ENCODE measurements at places on chromosomes 4 and X.

GRCh38 chr4:7518871-7519637 is 84.3 kb upstream of the PSAPL1 start:
- DNase-seq, result no peak
- no peaks in the 10 kb centered on the region for H3K36me3 ChIP-seq
- peaks cover 18% of the 10 kb centered on the region for H3K4me1 ChIP-seq
- H3K27ac ChIP-seq, result no peak overlapping the region

- H3K36me3 ChIP-seq, result no peaks in the 10 kb centered on the region
- H3K27ac ChIP-seq, result no peak overlapping the region
- no peaks in the 10 kb centered on the region for H3K27me3 ChIP-seq
- H3K4me3 ChIP-seq, result no peak overlapping the region
These were observed 21.5 kb downstream of the FAM9C start for GRCh38 chrX:13022926-13023325.

DNA sequence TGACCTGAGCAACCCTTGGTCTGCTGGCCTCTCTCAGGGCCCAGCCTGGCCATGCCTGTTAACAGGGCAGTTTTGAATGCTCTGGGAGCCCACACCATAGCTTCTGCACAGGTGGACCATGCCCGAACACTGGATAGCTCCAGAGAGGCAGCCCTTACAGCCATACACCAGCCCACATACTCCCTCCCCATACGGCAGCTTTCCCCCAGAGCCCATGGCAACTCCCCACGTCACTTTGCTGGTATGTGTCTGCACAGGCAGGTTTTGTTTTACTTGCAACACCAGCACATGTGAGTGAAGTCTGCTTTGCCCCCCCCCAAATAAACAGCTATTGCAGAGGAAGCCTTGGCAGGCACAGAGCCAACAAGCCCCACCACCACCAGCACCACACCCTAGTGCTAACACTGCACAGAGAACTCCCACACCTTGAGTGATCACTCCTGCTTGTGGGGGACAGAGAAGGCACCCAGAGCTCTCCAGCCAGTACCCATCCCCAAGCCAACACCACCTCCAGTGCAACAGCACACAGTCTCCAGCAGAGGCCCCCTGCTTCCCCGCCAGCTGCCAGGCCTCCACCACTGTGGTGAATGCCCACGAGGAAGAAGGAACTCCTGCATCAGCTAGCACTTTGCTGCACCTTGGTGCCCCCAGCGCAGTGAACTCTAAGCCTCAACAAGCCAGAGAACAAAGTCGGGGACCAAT is 87.3 kb downstream of the STPG2 start:
- H3K4me3 ChIP-seq, result no peak overlapping the region
- H3K4me1 ChIP-seq, result no peaks in the 10 kb centered on the region
- no peaks in the 10 kb centered on the region for H3K36me3 ChIP-seq

DNA sequence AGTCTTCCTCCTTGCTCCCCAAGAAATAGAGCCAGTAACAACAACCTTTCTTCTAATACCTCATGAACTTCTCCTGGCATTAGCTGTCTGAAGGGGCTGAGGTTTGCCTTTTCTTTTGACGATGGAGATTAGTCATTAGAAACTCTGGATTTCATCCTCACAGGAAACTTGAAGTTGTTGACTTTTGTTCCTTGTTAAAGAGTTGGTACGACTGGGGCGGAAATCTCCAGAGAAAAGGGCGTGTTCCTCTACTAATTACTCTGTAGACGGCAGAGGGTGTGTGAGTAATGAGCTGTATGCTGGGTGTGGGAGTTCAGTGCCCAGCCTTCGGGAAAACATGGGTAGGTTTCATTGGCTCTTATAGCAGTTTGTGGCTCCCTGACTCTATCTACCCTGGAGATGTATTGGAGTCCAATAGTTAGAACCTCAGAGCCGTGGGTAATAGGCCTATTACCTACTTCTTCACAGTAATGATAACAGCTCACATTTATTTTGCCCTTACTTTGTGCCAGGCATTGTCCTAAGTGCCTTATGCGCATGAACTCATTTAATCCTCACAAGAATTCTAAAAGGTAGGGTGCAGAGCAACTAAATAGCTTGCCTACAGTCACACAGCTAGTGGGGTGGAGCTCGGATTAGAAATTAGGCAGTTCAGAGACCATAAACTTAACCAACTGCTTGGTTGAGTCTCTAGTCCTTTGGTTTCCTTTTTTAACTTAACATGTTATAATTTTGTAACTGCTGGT is 23.4 kb downstream of the TMEM164 start:
- H3K4me3 ChIP-seq, result no peak overlapping the region
- no peak overlapping the region for H3K27ac ChIP-seq
- no peaks in the 10 kb centered on the region for H3K36me3 ChIP-seq
- DNase-seq, result no peak

DNA sequence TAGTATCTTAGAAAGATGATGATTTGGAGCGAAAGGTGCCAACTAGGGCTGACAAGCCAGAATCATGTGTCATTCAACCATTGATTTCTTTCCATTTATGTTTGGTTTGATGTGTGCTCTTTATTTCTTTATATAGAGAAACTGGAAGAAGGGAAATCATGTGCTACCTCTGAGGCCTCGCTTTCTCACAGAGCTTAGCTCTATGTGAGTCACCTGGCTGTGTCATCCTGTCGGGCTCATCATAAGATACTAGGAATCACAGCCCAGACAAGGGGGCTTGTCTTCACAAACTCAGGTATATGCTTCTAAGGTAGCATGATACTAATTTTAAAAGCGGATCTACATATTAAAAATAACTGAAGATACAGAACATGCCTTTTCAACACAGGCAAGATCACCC is 81.7 kb upstream of the GPM6B start:
- H3K36me3 ChIP-seq, result no peaks in the 10 kb centered on the region
- H3K27ac ChIP-seq, result no peak overlapping the region

GRCh38 chrX:2697741-2698299 is 6.7 kb downstream of the CD99 start:
- peaks cover 7% of the 10 kb centered on the region for H3K4me1 ChIP-seq
- no peaks in the 10 kb centered on the region for H3K27me3 ChIP-seq
- H3K36me3 ChIP-seq, result no peaks in the 10 kb centered on the region
- no peak for DNase-seq
- H3K4me3 ChIP-seq, result no peak overlapping the region
- H3K27ac ChIP-seq, result no peak overlapping the region

- no peak overlapping the region for H3K27ac ChIP-seq
- no peaks in the 10 kb centered on the region for H3K36me3 ChIP-seq
- H3K4me1 ChIP-seq, result no peaks in the 10 kb centered on the region
- H3K4me3 ChIP-seq, result no peak overlapping the region
- H3K27me3 ChIP-seq, result no peaks in the 10 kb centered on the region
These were observed 69.3 kb upstream of the HMX1 start for GRCh38 chr4:8940792-8941491.

DNA sequence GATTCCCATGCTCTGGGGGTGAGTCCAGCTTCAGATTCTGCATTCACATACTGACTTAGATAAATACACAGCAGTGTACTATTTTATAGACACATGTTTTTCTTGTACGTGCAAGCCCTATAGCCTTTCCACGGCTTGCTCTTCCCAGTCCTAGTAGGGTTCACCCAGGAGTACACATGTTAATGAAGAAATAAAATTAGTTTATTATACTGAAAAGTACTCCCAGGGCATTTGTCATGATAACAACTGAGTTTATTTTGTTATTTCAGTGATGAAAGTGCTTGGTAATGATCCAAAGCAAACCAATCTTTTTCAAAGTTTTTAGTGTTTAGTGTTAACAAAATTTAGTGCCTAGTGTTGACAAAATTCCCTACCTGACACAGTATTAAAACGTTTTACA is 21.3 kb downstream of the MAPK10 start:
- no peak overlapping the region for H3K4me3 ChIP-seq
- H3K36me3 ChIP-seq, result no peaks in the 10 kb centered on the region
- no peaks in the 10 kb centered on the region for H3K27me3 ChIP-seq
- H3K27ac ChIP-seq, result no peak overlapping the region
- no peaks in the 10 kb centered on the region for H3K4me1 ChIP-seq

DNA sequence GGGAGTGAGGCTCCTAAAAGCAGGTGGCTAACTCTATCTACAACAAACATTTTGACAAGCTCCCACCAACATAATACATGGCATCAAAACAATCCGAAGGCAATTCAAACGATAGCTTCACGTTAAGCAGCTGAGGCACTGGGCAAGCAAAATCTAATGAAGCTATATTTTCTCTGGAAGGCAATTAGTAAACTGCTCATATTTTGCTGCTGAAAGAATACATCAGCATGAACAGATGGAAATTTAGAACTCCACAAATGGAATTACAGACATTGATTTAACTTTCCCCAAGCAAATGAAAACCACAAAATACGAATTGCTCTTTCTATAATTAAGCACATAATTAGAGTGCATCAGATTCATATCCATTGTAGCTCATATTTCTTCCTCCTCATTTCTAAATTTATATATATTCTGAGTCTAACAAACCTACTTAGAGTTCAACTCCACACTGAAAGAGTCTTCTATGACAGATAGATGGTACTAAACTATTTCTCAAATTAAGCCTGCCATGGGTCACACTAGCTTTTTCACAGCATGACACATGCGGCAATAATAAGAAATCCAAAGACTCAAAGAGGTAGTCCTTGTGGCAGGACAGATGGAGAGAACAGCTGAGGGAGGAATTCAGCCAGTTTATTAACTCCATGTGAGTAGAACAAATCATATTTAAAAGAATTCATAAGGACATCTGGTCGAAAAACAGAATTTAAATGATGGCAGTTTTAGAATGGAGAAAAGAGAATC is 305.4 kb downstream of the MAPK10 start:
- H3K36me3 ChIP-seq, result no peaks in the 10 kb centered on the region
- H3K27me3 ChIP-seq, result no peaks in the 10 kb centered on the region
- no peak for DNase-seq
- H3K4me1 ChIP-seq, result no peaks in the 10 kb centered on the region
- no peak overlapping the region for H3K4me3 ChIP-seq
- no peak overlapping the region for H3K27ac ChIP-seq

DNA sequence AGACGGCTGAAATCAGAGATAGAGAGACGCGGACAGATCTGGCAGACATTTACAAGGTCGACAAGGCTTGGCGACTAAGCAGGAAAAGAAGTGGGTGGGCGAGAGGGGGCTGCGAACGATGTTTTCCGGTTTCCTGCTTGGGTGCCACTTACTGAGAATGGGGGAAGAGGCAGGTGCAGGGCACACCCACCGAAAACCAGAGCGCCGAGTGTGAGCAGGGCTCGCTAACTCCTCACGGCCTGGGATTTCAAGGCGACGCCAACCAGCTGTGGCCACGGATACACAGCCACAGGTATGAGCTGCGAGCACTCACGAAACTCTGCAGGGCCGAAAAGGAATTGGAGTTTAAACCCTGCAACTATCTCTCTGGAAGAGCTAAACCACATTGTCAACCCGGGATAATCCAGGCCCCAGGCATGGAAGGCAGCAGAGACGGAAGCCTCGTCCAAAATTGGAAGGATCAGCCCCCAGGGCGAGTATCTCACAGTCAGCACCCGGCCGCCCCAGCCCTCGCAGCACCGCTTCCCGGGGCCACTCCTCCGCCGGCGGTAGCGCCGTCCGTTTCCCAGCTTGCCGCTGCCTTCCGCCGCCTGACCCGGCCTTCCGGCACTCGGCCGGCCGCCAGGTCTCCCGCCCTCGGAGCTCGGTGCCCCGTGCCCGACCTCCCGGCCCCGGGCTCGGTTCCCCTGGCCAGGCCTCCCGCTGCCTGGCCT is 778 bp downstream of the CASP3 start:
- no peaks in the 10 kb centered on the region for H3K27me3 ChIP-seq
- H3K4me1 ChIP-seq, result peaks cover 42% of the 10 kb centered on the region
- H3K36me3 ChIP-seq, result no peaks in the 10 kb centered on the region
- peak overlapping the region; percentile 74 for H3K4me3 ChIP-seq

DNA sequence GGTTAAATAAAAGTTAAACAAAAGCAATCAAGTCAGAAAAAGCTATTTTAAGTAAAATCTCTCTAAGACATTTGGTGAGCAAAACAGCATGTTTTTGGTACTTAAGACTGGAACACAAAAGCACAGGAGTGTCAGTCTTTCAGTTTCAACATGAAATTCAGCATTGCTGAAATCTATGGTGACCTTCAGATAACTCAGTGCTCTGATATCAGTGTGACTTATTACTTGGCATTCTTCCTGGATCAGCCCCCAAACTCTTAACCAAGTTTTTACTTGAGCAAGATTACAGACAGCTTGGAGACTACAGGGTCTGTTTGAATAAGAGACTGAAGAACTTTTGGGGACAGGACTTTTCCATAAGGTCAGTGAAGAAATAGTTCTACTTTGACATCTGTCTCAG is 437.2 kb downstream of the RAPGEF2 start:
- no peaks in the 10 kb centered on the region for H3K36me3 ChIP-seq
- no peak overlapping the region for H3K4me3 ChIP-seq
- no peak overlapping the region for H3K27ac ChIP-seq
- no peak for DNase-seq
- H3K4me1 ChIP-seq, result no peaks in the 10 kb centered on the region

DNA sequence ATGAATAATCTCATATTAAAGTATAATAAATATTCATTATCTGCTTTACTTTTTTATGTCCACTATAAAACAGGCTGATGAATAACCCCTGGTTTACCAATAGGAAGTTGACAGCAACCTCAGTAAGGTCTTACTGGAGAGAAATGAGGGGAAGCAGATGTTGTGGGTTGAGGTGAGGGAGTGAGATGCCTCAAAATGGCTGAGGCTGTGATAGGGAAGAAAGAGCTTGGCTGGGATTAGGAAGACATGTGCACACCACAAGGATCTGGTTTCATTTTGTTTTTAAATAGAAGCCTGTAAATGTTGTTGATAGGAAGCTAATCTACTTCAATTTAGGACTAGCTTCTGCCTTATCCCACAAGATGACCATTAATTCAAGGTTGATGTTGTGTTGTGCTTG is 14.4 kb upstream of the CYBB start:
- no peaks in the 10 kb centered on the region for H3K27me3 ChIP-seq
- H3K36me3 ChIP-seq, result no peaks in the 10 kb centered on the region
- H3K27ac ChIP-seq, result no peak overlapping the region
- no peak overlapping the region for H3K4me3 ChIP-seq
- DNase-seq, result no peak
- no peaks in the 10 kb centered on the region for H3K4me1 ChIP-seq

GRCh38 chr4:138871555-138871875 is 144.1 kb upstream of the NOCT start:
- H3K27ac ChIP-seq, result no peak overlapping the region
- no peaks in the 10 kb centered on the region for H3K27me3 ChIP-seq
- H3K4me3 ChIP-seq, result no peak overlapping the region
- no peaks in the 10 kb centered on the region for H3K36me3 ChIP-seq
- no peak for DNase-seq
